HFFc6 (cell line): ENCODE measurements at places on chromosomes 1 and 21.

DNA sequence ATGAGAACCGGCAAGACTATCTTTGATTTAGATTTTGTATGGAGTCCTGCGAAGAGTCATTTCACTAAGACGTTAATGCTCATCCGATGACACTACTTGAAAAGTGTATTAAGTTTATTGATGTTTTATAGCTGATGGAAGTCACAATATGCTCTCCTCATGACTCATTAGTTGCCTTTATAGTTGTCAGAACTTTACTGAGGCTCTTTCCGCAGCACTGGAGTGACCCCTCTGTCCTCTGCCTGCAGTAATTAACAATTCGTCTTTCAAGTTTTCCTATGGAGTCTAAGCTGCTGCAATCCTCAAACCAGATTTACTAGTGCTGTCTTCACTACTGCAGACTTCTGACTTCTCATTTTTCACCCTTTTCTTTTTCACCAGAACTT is 853 bp downstream of the USP16 start:
- DNase-seq, result peak; percentile 38

DNA sequence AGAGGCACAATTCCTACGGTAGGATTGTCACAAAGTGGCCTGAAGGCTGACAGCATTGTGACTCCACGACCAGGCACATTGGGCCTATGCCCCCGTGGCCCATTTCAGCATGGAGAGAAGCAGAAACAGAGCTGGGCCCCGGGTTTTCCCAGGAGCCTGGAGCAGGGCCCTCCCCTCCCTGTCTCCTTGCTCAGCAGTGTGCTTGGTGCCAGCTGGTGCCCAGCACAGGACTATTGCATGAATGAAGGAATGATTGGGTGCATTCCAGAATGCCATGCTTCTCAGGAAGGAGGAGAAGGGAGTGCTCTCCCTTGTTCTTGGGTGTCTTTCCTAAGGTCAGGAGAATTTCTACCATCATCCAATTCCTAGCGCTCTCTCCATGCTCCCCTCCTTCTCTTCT is 33.7 kb downstream of the IER5 start:
- no peak for DNase-seq

DNA sequence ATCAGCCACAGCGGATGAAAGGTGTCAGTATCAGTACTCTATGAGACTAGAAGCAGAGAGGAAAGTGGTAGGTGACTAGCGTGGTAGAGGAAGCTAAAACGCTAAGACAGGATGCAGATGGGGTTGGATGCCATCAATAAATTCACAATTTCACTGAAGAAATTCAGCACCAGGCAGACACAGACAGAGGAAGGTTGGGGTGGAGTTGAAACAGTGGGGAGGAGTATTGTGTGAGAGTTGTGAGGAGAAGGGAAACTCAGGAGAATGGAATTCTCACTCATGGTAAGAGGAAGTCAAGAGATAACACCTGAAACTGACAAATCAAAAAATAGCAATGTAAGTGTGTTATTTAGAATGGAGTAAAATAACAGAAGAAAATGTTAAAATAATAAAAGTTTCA is 208.5 kb upstream of the DAB1 start:
- no peak for DNase-seq

- DNase-seq, result no peak
Measured at GRCh38 chr1:107963008-107963407, 2.0 kb downstream of the VAV3 start.

DNA sequence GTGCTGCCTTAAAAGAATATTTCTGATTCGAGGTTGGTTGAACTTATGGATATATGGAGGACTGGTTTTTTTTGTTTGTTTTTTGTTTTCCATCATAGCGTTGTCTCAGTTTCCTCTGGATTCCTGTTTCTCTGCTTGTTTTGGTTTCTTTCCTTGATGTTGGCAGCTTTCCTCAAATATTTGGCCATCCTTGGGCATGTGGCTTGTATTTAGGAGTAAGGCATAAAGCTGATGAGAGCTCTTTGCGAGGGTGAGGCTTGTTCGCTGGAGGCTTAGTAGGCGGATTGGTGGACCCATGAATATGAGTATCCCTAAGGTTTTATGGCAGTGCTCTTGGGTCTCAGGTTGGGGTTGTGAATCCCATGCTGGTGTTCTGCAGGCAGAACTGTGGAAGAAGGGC is 22.9 kb downstream of the DYRK1A start:
- DNase-seq, result no peak

DNA sequence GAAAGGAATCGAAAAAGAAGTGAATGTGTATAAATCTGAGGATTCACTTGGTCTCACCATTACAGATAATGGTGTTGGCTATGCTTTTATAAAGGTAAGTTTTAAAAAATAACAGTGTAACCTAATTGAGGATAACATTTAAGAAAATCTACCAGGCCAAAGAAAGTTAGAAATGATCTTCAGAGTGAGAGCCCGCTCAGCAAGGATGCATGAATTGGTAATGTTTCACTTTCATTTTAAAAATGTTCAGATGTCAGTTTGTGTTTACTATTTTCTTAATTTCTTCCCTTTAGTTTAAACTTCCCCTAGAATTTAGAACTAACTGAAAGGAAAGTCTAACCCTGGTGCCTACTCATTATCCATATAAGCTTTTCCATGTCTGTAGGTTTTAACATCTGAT is 35.0 kb downstream of the GIPC2 start:
- DNase-seq, result no peak

DNA sequence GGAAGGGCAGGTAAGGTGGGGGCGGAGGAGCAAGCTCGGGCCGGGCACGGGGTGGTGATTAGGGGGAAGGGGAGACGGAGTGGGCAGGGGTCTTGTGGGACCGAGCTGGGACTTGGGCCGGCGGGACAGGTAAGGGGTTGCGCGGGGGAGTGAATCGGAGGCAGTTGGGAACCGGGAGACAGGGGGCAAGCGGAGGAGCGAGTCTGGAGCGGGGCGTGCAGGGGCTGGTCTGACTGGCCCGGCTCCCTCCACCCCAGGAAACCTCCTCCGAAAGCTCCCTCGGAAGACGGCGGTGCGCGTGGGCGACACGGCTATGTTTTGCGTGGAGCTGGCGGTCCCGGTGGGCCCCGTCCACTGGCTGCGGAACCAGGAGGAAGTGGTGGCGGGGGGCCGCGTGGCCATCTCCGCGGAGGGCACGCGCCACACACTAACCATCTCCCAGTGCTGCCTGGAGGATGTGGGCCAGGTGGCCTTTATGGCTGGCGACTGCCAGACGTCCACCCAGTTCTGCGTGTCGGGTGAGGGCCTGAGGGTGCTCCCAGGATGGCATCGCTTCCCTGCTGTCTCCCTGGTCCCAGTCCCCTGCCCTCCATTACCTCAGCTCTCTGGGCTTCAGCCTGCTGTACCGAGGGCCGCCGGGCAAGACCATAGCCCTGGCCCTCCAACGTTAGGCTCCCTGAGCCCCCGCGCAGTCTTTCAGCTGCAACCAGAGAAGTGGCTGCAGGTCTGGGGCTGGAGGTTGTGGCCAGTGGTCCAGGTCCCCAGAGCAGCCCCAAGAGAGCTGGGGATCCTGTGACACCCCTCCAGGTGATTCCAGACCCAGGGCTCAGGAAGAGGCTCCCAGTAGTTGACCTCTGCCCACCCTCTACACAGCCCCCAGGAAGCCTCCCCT is 6.3 kb downstream of the OBSCN start:
- DNase-seq, result no peak

GRCh38 chr1:150863724-150864123 is 12.7 kb downstream of the ARNT start:
- DNase-seq, result no peak

- DNase-seq, result no peak
Measured at GRCh38 chr1:23598424-23598823, 39.1 kb upstream of the ID3 start.

DNA sequence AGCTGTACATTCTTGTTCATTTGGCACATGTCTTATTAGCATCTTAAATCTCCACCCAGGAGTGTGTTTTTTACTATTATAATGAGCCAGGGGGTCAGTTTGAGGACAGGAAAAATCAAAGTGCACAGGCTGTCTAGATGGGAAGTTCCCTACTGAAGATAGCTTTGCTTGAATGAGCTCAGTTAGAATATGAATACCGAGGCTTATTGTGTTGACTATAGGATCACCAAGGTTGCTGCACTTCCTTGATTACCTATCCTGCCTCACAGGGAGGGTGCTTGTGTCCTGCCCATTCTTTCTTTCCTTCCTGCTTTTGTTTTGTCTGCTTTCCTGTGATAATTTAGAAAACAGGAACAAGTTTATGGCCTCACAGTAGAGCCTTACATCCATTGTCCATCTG is 16.3 kb downstream of the PHGDH start:
- no peak for DNase-seq

DNA sequence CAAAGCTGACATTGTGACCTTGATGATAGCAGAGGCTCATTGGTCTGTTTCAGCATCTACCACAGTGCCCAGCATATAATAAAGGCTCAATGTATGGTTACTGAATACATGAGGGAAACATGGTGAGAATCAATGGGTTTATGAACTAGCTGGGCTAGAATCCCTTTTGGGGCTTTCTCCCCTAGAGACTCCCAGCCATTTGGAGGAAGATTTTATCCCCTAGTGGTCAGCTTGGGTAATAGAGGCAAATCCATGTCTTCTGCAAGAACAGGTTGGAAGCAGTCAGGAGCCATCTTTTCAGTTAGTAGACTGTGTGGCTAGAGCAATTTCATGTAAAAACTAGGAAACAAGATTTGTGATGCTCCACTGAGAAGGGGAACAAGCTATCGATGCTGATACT is 15.8 kb upstream of the REG4 start:
- no peak for DNase-seq

DNA sequence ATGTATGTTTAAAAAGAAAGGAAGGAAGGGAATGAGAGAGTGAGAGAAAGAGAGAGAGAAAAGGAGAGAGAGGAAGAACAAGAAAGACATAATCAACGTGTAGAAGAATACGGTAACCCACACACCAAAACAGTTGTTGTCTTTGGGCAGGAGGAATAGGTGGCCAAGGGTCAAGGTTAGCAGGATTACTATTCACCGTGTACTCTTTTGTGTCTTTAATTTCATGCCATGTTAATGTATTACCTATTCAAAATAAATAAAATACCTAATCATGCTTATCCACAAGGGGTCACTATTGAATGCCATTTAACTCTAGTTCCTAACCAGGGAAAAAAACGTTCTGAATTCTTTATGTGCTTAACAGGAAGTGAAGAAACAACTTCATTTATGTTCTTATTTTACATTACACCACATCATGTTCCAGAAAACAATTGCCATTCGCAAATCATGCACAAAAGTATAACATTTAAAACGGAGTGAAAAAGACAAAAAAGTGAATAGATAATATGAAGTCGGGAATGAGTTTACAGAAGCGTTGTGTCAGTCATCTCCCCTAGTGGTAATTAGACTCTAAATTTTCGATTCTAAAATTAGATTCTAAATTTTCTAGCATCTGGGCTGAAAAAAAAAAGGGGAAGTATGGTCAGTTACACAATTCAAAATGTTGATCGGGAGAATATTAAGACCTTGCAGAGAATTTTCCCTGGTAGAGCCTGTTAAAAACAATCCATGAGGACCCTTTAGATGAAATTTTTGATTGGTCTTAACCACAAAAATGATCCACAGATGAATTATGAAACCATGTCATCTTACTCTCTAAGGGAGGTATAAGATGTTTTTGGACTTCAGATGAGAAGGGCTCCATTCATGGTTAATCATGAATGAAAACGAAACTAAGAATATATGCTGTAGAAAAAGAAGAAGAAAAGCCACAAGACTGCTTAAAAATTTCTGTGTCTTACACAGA is 700 bp upstream of the KMO start:
- peak; percentile 70 for DNase-seq

GRCh38 chr1:6127587-6128163 is 52.4 kb downstream of the CHD5 start:
- DNase-seq, result peak; percentile 19

GRCh38 chr1:30616759-30617158 is 106.6 kb downstream of the MATN1 start:
- no peak for DNase-seq

DNA sequence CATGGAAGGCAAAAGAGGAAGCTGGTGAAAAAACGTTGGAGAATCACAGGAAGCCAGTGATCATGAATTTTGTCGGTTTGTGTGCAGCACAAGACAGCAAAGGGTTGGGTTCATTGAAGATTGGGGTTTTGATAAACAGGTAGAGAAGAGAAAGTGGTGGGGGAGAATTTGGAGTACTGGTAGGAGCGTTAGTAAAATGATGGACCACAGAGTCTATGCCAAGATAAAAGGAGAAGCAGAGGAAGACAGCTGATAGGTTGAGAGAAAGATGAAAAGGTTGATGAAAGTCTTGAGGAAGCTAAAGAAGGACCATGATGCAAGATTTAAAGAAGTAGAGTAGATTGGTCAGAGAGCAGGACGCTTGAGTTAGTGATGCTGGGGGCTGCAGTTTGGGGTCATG is 156.8 kb upstream of the POU3F1 start:
- DNase-seq, result no peak

GRCh38 chr1:193827516-193827915 is 641.1 kb upstream of the B3GALT2 start:
- no peak for DNase-seq

- peak; percentile 57 for DNase-seq
Measured at GRCh38 chr1:41359211-41360073, 1.8 kb upstream of the FOXO6 start.

- no peak for DNase-seq
Measured at GRCh38 chr1:72568113-72568512, 285.8 kb upstream of the NEGR1 start.

- DNase-seq, result no peak
Measured at GRCh38 chr1:48107516-48107915, 110.3 kb upstream of the TRABD2B start.

- no peak for DNase-seq
Measured at GRCh38 chr1:74437035-74437434, 75.4 kb downstream of the LRRC53 start.

- no peak for DNase-seq
Measured at GRCh38 chr21:26900980-26901379, 55.8 kb upstream of the ADAMTS1 start.

DNA sequence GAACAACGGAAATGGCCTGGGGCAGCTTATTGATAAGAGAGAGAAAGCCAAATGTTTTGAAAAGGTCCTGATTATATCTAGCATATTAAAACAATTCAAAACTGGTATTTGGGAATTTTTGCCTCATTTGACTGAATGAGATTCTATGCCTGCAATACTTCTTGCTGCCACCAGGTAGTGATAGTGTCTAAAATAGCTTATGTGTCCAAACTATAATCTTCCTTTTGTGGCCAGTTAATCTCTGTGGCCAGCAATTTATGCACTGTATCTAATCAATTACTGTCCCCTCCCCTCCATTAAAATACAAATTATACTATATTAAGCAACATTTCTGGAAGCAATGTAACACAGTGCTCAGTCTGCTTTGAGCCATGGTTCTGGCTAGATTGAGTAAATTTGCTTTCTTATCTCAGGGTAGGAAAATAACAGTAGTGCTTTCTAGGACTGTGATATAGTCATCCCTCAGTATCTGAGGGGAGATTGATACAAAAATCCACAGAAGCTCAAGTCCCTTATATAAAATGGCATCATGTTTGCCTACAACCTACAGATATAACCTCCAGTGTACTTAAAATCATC is 91.8 kb downstream of the FOXD2 start:
- no peak for DNase-seq
